ENCODE measurements at places on chromosomes 2 and 18.

- no peak for DNase-seq
Observed at GRCh38 chr2:44763275-44763782, 178.2 kb upstream of the SIX3 start.

DNA sequence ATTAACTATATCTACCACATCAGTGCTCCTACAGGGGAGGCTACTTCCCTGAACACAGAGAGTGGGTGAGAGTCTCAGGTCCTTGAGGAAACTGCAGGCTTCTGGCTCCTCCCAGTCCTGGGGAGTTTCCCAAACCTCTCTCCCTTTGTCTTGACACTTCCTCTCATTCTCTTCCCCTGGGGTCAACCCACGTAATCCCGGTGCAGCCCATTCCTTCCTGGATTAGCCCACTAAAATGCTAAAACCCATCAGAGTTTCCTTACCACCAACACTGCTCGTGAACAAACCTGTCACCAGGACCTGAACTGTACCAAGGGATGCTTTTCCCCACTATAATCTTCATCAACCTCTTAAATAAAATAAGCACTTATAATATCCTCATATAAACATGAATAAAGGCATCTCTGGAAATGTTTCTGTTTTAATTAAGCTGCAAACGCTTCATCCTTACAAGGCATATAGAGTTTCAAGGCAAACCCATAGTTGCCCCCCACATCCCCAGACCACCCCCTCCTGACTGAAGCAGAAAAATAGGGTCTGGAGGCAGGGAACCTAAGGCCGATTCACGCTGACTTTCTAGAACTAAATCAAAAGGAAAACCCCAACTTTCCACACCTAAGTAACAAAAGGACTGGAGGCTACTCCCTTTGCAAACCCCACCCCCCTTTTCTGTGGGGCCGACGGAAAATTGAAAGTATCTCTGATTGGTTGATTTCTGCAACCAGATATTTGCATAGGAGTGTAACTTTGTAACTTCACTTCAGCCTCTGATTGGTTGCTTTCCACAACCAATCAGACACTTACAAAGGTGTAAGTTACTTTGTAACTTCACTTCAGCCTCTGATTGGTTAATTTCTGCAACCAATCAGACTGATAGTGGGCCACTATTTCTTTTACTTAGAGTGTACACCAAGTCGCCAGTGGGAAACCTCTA lies 19.0 kb downstream of the TMSB10 start:
- no peak for DNase-seq

DNA sequence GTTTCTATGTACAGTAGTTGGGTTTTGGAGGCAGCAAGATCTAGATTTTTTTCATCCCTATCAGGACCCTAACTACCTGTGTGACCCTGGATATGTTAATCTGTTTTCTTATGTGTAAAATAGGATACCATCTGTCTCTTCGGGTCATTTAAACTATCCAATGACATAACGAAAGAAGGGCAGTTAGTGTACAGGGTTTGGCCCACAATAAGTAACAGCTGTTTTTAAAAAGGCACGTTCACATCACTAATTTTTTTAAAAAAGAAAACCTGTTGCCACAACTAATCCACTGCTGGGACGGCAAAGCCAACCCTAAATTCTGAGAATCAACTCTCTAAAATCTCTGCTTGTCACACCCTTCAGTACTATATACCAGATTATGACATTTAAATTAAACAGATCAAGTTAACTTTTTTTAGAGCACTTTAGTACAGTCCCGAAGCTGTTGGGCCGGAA lies 869 bp downstream of the USP40 start:
- no peak for DNase-seq

GRCh38 chr18:10400534-10401307 lies 53.7 kb upstream of the APCDD1 start:
- DNase-seq: no peak

GRCh38 chr2:15799432-15799827 lies 140.9 kb upstream of the MYCN start:
- no peak for DNase-seq
